NCI-H1930 (cell line): ENCODE measurements at places on chromosomes 4 and X.

GRCh38 chr4:66694739-66695138, 850.6 kb downstream of the CENPC start:
- DNase-seq: no peak

DNA sequence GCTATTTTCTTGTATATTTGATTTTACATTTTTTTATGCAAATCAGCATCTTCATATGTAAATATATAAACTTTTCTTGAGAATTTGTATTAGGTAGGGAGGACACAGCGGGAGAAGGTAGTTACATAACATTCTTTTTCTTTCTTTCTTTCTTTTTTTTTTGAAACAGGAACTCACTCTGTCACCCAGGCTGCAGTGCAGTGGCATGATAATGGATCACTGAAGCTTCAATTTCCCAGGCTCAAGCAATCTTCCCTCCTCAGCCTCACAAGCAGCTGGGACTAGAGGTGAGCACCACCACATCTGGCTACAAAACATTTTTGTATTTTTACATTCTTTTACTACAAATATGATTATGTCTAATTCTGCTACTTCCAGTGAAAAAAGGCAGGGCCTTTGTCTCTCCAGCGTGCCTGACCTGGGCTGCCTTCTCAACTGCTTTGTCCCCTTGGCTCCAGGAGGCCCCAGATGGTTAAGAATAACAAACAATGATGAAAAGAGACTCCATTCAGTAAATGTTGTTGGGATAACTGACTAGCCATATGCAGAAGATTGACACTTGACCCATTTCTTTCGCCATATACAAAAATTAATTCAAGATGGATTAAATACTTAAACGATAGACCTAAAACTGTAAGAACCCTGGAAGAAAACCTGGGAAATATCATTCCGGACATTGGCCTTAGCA, 46.5 kb upstream of the FAT4 start:
- no peak for DNase-seq

GRCh38 chr4:47801481-47802002, 36.3 kb downstream of the CORIN start:
- DNase-seq: no peak

DNA sequence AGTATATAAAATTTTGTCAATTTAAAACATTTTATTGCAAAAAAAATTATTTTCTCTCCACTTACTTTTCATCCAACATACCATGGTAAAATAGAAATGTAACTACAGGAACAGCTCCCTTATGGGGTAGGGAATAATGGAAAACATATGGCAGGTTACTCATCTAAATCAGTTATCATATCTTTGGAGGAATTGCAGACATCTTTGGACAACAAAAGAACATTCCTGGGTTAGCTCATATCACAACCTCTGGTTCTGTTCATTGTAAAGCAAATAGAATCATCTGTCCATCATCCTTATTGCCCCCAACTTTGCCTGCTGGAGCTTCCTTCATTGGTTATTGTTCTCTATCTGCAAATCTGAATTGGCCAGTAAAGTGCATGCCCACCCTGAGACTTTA, 387.5 kb upstream of the GRID2 start:
- DNase-seq: no peak

- DNase-seq: no peak
These were observed 50.7 kb downstream of the SNX12 start for GRCh38 chrX:71017396-71017939.

DNA sequence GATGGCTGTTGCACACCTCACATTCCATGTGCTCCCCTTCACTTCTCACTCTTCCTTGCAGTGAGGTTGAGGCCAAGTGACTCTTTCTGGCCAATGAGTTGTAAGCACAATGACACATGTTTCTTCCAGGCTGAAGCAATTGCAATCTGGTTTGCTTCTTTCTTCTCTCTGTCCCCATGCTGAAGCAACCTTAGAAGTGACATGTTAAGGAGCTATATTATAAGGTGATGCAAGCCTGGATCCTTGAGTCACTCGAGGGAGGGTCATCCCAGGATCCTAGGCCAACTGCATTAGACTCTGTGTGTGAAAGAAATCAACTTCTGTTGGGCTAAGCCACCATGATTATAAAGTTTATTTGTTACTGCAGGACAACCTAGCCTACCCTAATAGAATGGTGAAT, 45.5 kb upstream of the HS3ST1 start:
- no peak for DNase-seq

DNA sequence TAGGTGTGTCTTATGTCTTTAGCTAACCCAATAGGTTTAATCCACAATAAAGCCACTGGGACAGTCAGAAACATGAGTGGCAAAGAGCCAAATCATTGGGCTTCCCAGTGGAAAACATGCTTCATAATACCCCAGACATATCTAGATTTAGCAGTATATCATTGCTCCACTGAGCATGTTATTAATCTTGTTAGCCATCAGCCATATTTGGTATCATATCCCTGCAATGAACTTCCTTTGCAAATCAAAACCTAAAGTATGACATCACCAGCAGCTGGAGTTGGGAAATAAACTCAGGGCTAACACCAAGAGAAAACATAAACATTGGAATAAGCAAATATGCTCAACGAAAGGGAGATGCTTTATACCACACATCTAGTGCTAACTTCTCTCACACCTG, 280.8 kb upstream of the NOCT start:
- no peak for DNase-seq

DNA sequence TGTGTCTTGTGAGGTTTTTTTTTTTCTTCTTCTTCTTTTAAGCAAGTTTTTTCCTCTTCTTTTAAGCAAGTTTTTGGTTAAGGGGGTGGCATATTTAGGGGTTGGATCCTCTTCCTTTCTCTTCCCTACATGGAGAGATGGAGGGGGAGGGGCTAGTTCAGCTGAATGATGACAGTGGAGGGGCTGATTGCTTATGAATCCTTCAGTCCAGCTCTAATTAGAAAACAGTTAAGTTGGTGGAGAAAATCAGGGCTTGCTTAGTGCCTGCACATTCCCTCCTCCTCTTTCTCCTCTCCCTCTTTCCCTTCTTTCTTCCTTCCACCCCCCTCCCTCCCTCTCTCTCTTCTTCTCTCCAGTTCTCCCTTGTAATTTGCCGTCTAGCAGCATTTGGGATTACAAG, 4.4 kb upstream of the HAND2 start:
- no peak for DNase-seq
